ENCODE measurements at places on chromosomes 12 and 14. TPM values are rescaled to one million over a fixed set of nuclear protein-coding genes. Genes with fewer than 3 reads are reported as not detected.

GRCh38 chr14:45838597-45838996 lies 585.6 kb upstream of the MIS18BP1 start:
- no peak for DNase-seq

Gene KRT75
- not detected for total RNA-seq

- peak; percentile 38 for DNase-seq
These were observed 69.9 kb upstream of the CNTN1 start for GRCh38 chr12:40622246-40622838.

Gene CRIP2
- 357 TPM for total RNA-seq

Gene BCL11B
- total RNA-seq, result 3.3 TPM

DNA sequence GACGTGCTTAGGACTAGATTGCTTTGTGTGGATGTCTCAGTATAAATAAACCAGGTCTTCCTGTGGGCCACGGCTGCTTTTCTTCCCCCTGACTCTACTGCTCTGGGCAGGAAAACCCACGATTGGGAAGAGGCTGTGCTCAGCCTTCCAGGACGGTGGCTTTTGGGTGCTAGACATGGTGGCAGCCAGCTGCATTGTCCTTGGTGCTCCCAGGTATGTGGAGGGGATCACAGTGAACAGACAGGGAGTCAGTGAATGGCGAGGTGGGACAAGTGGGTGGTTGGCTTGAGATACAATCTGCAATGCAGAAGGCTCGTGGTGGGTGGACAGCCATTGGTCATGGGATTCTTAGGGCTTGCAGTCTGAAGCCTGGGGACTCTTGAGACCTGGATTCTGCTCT lies 366.3 kb downstream of the AACS start:
- no peak for DNase-seq

DNA sequence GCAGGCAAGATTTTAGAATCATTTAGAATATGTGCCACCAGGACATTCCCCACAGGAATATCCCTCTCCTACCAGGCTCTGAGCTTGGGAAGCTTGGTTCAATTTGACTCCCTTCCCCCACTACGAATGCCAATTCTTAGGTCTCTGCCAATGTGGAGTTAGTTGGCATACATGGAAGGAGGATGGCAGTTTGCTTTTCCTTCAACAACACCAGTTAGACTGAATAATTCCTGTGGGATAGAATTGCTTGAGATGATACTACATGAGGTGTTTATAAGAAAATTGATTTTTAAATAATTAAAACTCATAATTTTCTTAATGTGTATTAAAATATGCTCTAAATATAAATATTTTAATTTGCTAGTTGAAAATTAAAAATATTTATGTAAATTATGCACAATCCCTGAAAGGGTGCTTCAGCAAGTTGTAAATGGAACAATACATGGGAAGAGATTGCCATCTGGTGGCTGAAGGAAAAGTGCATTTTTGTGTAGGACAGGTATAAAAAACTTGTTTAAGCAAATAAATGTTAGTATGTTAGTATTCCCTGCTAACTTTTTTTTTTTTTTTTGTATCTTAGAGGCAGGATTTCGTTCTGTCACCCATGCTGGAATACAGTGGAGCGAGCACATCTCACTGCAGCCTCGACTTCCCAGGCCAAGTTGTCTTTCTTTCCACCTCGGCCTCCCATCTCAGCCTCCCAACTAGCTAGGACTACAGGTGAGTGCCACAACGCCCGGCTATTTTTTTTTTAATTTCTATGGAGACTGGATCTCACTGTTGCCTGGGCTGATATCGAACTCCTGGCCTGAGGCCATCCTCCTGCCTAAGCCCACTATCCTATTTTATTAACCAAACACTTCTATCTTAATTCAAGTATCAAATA lies 25.8 kb upstream of the STRAP start:
- no peak for DNase-seq

DNA sequence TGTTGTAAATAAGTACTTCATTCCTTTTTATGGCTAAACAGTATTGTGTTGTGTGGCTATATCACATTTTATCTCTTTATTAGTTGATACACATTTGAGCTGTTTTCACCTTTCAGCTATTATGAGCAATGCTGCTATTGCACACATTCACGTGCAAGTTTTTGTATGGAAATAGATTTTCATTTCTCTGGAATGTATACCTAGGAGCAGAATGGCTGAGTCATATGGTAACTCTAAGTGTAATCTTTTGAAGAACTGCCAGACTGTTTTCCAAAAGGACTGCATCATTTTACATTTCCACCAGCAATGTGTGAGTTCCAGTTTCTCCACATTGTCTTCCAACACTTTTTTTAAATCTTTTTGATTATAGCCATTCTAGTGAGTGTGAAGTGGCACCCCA lies 134.0 kb downstream of the SRGAP1 start:
- no peak for DNase-seq

DNA sequence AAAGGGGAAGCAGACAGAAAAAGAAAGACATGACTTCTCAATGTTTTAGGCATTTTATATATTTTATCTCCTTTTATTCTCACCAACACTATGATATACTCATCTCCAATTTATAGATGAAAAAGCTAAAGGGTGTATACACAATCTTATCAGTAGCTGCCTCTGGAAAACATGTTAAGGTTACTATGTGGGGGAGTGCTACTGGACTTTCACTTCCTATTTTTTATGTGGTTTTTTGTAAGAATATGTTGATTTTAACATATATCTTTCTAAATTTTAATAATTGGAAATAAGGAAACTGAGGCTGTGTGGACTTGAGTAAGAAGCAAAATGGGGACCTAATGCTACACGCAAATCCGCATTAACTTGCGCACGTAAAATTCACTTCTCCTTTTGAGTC lies 99.6 kb upstream of the PDE3A start:
- DNase-seq, result no peak

GRCh38 chr14:20631023-20631879 lies 10.2 kb downstream of the OR6S1 start:
- DNase-seq, result peak; percentile 74

GRCh38 chr12:47121146-47121545 lies 41.4 kb upstream of the AMIGO2 start:
- DNase-seq, result no peak

DNA sequence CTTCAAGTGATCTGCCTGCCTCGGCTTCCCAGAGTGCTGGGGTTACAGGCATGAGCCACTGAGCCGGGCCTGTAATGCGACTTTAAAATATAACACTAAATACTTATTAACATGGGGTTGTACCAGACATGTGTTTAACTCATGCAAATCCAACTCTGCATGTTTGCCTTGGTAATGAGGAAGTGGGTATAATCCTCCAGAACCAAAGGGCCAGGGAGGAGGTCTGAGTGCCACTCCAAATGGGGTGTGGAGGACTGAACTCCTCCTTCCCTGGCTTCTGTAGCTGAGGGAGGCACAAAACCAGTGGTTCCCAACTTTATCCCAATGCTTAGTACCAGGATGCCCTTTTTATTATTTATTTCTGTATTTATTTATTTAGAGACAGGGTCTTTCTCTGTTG lies 61.6 kb upstream of the MED13L start:
- DNase-seq, result no peak

Gene MMP17
- 3.2 TPM for total RNA-seq

- peak; percentile 34 for DNase-seq
These were observed 47.9 kb downstream of the PPP1R12A start for GRCh38 chr12:79886917-79887519.

Gene FZD10
- total RNA-seq, result 0.57 TPM

Gene SLCO1A2
- total RNA-seq, result 0.31 TPM

DNA sequence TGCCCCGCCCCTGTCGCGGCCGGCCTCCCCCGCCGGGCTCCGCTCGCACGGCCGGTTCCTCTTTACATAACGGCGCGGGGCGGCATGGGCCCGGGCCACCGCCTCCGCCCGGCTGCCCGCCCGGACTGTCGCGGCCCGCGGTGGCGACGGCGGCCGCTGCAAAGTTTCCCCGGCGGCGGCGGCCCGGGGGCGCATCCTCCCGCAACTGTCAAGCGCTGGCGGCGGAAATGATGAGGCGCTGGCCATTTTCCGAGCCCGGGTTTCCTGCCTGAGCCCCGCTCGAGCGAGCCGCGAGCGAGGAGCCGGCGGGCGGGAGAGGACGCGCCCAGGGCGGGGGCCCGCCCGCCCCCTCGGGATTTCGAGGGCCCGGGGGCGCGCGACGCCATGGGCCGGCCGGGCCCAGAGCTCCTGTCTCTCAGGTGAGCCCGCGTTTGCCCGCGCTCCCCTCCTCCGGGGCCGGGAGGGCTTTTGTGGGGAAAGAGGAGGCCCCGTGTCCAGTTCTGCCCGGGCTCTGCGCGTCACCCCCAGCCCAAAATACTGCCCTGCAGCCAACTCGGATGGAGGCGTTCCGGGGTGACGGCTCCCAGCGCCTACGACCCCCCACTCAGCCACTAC lies at the start of gene SH2B3:
TSS of gene SH2B3 (plus strand) at position 65 of the 615 bp plus-strand sequence. CDS start 12,223 bp downstream, outside the sequence.
- DNase-seq, result no peak

Gene CCDC197
- total RNA-seq, result not detected

Gene LTBP2
- 10.4 TPM for total RNA-seq

GRCh38 chr12:14273913-14274311 lies 91.6 kb upstream of the ATF7IP start:
- DNase-seq, result no peak

Gene CYP27B1
- 3.5 TPM for total RNA-seq

DNA sequence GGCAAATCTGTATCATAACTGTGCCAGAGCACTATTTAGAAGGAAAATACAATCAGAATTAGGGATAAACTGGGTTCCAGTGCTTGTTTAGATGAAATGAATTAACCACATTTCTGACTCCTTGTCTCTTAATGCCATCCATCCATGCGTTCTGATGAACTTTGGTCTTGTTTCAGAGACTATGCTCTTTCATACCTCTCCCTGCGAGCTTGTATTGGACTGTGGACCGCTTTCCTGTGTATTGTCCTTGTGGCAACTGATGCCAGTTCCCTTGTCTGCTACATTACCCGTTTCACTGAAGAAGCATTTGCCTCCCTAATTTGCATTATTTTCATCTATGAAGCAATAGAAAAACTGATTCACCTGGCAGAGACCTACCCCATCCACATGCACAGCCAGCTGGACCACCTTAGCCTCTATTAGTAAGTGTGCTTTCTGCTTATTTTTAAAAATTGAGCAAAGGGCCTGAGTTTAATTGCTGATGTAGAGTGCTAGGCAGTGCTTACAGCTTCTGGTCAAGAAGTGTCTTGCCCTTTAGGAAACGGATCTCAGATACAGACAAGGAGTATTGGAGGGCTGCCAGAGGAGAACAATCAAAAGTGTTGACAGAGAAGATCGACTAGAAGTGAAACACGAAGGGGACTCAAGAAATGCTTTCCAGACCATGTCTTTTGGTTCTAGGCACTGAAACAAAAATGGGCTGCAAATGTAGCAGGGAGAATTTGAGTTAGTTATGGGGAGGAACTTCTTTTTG lies 46.7 kb downstream of the SLC4A8 start:
- DNase-seq, result no peak

Gene MIA2
- 65.6 TPM for total RNA-seq

- no peak for DNase-seq
These were observed 135.9 kb downstream of the KTN1 start for GRCh38 chr14:55715889-55716288.

DNA sequence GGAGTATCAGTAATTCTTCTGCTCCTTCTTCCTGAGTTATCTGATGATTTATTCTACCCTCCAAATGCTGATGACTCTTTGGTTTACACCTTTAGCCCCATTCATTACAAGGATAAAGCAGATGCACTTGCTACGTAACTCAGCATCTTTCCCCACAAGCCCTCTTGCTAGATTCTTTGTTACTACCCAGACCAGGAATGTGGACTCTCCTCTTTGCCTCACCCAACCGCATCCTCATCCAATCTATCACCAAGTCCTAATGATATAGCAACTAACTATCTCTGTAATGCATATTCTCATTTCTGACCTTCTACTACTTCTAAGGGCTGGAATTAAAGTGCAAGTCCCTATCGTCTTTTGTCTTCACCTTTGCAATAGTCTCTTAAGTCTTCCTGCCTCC lies 9.2 kb downstream of the KRT1 start:
- DNase-seq, result no peak

Gene IRAK3
- 19.9 TPM for total RNA-seq

DNA sequence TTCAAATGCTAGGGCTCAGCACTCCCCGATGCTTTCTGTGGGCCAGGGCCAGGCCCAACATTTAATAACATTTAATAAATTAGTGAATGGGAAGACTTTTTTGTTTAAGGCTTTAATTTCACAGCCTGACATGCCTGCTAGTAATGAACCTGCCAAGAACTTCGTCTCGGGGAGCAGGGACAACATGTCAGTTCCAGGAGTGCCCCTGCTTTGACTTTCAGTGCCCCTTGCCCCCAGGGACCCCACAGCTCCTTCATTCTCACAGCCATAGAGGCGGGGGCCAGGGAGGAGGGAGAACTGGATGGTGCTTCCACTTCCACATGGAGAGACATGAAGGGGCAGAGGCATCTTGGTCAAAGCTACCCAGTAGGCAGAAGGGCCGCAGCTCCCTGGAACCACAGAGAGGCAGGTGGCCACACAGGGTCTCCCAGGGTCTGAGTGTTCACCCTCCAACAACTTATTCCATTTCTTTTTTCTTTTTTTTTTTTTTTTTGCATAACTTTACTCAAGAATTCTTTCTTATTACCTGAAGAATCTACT lies 66.0 kb upstream of the DDX11 start:
- no peak for DNase-seq

- DNase-seq, result no peak
These were observed 4.5 kb downstream of the SUOX start for GRCh38 chr12:56001487-56002100.

DNA sequence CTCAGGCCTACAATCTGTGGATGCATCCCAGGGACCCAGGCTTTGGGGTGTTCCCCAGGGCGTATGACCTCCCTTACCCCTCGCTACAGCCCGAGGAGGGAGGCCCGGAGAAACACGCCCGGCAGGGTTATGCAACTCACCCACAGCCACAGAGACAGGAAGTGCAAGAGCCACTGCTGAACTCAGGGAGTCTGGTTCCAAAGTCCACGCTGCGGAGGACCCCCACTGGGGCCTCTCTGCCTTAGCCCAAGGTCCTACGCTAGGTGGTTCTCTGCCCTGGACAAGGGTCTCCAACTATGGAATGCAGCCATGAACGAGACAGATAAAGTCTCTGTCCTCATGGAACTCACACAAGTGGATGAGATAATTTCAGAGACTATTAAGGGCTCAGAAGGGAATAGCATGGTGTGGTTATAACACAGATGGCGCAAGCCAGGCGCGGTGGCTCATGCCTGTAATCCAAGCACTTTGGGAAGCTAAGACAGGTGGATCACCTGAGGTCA lies 11.3 kb downstream of the SCARB1 start:
- peak; percentile 37 for DNase-seq

GRCh38 chr14:38505221-38505972 lies 249.5 kb upstream of the CLEC14A start:
- DNase-seq, result no peak

GRCh38 chr12:12823300-12823699 lies 10.2 kb downstream of the DDX47 start:
- DNase-seq, result no peak

DNA sequence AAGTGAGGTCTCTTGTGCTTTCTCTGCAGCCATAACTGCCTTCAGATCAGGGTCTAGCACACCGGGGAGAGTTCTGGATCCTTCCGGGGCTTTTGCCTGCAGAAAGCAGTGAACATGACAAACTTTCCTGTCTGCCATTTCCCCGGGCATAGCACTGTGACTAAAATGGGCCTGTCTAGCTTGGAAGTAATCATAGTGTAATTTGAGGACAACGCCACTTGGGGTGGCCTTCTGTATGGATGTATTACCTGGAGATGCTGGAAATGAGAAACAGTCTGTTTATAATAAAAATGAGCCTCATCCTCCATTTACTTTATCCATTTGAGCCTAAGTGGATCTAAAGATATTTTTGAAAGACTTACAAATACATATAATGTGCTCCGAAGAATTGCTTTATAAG lies 453.7 kb downstream of the VRK1 start:
- DNase-seq, result no peak

- no peak for DNase-seq
These were observed 105.3 kb upstream of the GSC start for GRCh38 chr14:94875256-94875655.

GRCh38 chr12:64145226-64145625 lies 76.9 kb downstream of the KICS2 start:
- DNase-seq, result no peak

Gene C1S
- 402 TPM for total RNA-seq

All from kidney (tissue), 22 donors.